ENCODE measurements at places on chromosomes 5 and 9.
A peak's percentile ranks its signal among the peaks of the same experiment; 100 is the strongest.

GRCh38 chr5:8869932-8870331 is 675.9 kb downstream of the SEMA5A start:
- no peak for DNase-seq

- DNase-seq, result no peak
These were observed 235.4 kb downstream of the DMRT2 start for GRCh38 chr9:1285526-1285925.

DNA sequence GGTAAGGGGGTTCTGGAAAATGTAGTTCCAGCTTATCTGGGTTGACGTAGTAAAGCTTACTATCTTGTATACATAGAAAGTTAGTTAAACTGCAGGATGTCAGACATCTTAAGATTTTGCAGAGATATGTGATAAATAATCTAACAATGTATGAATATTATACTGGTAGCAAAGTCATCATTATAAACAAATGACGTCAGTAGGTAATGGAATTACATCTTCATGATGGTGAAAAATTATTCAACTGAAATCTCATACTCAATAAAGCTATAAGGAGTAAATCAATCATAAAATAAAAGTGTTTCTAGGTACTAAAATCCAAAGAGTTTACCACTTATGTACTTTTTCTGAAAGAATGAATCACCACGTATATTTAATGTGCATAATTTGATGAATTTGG is 217.3 kb upstream of the CDH10 start:
- no peak for DNase-seq

GRCh38 chr5:77398896-77399295 is 93.2 kb downstream of the WDR41 start:
- no peak for DNase-seq

DNA sequence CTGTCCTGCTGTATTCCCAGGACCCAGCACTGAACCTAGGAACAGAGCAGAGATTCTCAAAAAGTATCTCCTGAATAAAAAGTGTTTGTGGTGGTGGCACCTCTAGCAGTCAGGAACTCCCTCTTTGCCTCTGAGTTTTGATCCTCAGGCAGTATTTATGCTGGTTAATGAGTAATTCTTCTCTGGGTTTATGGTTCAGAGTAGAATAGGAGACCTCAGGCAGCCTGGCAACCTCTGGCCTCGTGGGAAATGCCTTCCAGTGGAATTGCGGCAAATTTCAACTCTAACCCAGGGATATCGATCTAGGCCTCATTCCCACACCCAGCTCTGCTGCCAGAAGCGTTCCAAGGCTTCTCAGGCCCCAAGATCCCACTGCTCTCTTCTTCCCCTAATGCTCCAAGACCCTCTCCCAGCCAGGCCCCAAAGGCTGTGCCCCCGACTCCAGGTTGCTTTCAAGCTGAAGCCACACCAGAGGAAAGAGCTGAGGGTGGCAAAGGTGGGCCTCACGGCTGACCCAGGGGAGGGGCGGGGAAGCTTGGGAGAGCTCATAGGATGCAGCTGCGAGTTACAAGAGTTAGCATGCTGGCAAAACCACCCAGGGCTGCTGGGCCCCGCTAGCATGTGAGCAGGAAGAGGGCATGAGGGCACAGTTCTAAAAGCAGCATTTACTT is 10.9 kb upstream of the HDHD3 start:
- no peak for DNase-seq

- no peak for DNase-seq
These were observed 85.2 kb downstream of the CYFIP2 start for GRCh38 chr5:157350939-157351801.

DNA sequence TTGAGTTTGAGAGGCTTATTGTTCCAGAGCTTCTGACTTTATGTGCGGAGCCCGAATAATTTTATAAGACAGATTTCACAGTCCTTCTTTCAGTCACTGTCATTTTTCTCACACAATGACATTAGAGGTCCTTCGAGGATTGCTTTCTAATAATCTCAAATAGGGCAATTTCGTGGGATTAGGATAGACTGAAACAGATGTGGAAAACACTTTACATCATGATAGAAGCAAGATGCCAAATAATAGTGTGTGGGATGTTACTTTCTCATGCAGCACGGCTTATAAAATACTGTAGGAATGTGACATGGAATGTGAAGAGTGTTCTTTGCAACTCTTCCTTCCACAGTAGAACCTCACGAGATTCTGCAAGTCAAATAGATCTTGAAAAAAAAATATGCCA is 451.3 kb downstream of the SEMA5A start:
- DNase-seq, result no peak

DNA sequence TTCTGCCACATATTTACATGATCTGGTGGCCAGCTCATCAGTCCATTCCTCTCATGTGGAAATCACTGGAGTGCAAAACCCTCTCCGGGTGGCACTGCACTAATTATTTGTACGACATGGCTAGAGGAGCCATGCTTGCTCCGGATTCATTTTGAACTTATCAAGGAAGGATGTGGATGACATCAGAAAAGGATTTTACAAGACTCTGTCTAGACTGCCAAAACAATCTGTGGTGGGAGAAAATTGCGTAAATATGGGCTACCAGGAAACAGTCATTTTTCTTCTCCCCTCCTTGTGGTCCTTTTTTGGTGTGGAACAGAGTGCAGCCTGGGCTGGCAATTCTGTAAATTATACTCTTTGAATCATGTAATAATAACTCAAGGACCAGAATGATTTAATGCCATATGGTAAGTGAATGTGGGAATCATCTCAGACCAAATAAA is 123.4 kb upstream of the IFNE start:
- no peak for DNase-seq

- DNase-seq, result no peak
These were observed 62.4 kb downstream of the BARX1 start for GRCh38 chr9:93892748-93893147.

DNA sequence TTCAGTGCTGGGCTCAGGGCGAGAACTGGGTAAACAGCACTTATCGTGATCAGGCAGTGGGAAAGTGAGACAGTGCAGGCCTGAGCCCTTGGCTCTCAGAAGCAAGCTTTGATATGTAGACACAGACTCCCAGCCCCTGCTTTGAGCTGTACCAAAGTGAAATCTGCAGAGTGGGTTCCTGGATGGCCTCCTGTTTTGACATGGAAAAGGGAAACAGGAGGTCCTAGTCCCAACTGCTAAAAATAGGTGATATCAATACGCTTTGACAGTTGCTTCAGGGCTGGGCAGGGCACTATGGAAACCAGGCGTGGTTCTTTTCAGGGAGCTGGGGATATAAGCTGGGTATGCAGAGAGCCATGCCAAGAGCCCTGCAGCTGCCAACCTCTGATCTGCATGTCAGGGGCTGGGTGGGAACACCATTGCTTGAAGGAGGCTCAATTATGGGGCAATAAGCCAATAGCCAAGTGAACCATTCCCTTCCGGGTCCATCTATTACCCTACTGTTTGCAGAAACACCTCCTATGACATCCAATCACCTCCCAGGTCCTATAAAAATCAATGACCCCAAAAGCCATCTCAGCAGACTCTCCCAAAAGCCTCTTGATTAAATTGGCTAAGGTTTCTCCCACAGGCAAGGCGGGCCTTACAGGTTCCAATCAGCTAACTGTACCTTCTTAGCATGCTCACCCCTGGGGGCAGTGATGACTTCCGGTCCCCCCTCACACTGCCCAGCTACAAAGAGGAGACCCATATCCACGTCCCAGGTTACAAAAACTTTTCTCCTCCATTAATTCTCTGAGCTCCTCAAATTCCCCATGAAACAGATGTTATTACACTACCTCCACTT is 45.8 kb downstream of the EPB41L4B start:
- no peak for DNase-seq

DNA sequence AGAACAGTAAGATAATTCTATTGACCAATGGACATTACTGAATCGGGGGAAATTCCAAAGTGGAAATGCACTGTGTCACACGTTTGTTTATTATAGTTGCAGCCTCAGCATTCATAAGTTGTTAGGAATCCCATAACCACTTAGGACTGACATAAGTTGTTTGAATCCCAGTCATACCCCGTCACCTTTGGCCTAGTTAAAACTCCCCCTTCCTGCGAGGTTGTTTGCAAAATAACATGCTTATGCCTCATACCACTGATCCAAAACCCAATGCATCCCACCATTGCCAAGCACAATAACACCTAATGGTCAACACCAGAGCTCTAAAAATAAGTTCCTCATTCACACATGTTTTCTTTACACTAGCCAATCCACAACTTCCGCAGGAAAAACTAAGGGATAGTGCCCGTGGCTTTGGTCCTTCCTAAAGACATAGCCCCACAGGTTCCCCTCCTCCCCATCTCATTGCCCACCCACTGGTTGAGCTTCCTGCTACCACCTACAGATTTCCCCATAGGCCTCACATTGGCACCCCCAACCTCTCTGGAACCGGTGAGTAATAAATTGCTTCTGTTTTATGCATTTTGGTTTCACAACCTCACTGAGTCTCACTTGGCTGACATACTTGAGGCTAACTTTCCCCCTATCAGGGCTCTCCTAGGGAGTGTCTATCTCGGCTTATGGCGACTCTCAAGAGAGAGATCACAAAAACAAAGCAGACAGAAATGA is 42.3 kb upstream of the MUSK start:
- DNase-seq, result peak; percentile 11

DNA sequence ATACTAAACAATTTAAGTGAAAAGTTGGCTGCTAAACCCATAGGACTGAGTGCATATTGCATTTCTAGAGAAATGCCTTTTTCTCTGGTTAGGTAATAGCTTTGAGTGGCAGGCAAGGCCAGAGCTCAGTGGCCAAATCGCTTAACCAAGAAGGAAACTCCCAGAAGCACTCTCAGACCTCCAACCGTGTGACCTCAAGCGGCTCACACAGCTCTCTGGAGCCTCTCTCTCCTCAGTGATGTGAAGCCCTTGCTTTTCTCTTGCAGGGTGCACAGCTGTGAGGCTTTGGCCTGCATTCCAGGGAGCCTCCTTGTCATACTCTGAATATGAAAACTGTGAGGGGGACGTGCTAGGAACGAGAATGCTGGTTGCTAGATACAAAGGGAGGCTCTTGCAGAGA is 106.7 kb downstream of the INSYN2B start:
- no peak for DNase-seq

- DNase-seq, result no peak
These were observed 249.0 kb upstream of the ZNF608 start for GRCh38 chr5:124995421-124995820.

- no peak for DNase-seq
These were observed 98.3 kb upstream of the FBN2 start for GRCh38 chr5:128636361-128636760.

GRCh38 chr9:38682713-38683112 is 37.2 kb downstream of the FAM240B start:
- DNase-seq, result no peak

DNA sequence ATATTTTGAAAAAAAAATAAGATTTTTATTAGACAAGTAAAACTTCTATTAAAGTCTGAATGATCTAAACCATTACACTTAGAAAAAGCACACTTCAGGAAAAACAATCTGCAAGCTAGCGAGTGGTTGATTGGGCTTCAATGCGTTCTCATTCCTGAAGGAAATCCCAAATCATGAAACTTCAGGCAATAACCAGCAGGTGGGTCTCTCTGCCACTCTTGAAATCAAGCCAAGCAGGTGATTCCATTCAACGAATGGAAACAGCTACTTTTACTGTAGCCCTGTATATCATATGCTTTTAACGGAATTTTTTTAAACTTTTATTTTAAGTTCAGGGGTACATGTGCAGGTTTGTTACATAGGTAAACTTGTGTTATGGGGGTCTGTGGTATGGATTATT is 234.5 kb upstream of the TRPM3 start:
- DNase-seq, result no peak

DNA sequence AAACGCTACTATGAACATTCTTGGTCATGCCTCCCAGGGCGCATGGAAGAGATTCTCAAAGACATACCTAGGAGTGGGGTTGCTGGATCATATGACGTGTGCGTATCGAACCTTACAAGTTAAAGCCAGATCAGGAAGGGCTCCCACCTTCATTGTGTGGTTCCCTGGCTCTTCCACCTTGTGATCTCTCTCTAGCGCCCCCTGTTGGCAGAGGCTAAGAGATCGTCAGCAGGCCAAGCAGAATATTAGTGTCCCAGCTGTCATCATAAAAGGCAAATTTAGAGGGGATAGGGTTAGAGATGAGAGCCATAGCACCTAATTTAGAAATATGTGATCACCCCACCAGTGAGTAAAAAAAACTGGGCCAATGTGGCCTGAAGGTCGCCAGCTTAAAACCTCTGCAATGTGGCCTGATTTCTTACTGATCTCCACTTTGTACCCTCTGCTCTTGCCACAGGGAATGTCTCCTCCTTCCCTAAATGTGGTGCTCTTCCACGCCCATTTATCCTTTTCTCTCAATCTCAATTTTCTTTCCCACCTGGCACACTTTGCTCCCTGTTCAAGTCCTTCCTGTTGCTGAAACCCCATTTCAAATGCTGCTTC is 91.7 kb upstream of the SHB start:
- peak; percentile 76 for DNase-seq

- DNase-seq, result no peak
These were observed 109.8 kb upstream of the ZNF462 start for GRCh38 chr9:106753155-106753671.
